ENCODE measurements at places on chromosomes 1 and 21. TPM values are rescaled to one million over a fixed set of nuclear protein-coding genes. Genes with fewer than 3 reads are reported as not detected.

The YBX1 gene
- 1,134 TPM for total RNA-seq

DNA sequence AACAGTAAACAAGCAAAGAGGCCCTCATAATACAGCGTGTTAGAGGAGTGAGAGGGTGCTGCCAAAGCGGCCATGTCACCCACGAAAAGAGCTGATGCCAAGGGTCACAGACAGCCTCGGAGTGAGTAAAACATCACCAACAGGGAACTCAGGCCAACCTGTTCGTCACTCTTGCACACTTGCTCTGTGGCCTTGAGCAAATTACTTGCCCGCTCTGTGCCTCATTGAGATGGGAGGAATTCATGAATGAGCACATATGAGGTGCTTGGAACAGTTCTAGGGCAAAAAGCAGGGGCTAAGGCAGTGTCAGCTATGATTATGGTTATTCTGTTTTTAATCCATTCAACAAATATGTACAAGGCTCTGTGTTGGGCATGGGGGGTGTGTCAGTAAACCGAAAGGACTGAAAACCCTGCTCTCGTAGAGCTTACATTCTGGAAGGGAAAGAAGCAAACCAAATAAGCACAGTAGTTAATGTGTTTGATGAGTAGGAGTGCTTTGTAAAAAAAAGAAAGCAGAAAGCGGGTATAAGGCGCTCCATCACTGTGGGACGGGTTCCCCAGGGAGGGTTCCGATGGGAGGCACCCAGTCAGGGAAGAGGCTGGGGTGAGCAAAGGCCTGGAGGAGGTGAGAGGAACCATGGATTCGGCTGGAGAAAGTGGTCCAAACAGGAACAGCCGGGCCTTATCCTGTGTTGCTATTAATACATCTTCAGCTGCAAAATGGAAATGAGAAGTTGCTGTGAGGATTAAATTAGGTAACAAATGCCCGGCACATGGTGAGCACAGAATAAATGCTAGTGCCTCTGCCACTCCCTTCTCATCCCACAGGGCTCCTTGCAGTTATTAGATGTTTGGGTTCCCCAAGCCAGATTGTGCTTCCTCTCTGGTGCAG is 39.5 kb upstream of the RD3 start:
- DNase-seq, result no peak

GRCh38 chr1:214290424-214291037 is 9.6 kb downstream of the SMYD2 start:
- no peak for DNase-seq

- peak; percentile 77 for DNase-seq
Measured at GRCh38 chr1:56820755-56821461, 1.7 kb upstream of the FYB2 start.

GRCh38 chr1:234230414-234230862 is 142.8 kb upstream of the COA6 start:
- DNase-seq, result no peak

The ABCA4 gene
- not detected for total RNA-seq

DNA sequence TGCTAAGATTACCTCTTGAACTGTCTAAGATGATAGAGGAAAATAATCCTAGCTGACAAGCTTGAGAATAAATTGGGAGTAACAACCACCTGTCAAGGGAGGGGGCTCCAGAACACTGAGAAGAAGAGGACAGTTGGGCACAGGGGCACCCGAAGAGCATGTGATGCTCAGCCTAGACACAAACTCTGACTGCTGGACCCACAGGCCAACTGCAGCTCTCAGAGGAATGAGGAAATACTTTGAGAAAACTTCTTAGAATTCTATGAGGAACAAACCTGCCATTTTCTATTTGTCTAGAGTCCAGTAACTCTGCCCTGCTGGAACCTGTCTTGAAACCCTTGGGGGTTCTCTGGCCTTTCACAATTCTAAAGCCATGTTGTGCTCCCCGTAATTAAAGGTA is 124.1 kb upstream of the KCNK2 start:
- DNase-seq, result no peak

- DNase-seq, result no peak
Measured at GRCh38 chr1:112445596-112445995, 49.6 kb downstream of the CTTNBP2NL start.

DNA sequence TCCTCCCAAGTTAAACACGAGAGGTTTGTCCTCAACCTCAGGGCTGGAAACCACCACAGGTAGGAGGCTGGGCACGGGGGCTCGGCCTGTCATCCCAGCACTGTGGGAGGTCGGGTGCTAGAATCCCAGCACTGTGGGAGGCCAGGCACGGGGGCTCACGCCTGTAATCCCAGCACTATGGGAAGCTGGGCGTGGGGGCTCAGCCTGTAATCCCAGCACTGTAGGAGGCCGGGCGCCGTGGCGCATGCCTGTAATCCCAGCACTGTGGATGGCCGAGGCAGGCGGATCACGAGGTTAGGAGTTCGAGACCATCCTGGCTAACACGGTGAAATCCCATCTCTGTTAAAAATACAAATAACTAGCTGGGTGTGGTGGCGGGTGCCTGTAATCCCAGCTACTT is 6.7 kb upstream of the CDK11A start:
- DNase-seq, result no peak

DNA sequence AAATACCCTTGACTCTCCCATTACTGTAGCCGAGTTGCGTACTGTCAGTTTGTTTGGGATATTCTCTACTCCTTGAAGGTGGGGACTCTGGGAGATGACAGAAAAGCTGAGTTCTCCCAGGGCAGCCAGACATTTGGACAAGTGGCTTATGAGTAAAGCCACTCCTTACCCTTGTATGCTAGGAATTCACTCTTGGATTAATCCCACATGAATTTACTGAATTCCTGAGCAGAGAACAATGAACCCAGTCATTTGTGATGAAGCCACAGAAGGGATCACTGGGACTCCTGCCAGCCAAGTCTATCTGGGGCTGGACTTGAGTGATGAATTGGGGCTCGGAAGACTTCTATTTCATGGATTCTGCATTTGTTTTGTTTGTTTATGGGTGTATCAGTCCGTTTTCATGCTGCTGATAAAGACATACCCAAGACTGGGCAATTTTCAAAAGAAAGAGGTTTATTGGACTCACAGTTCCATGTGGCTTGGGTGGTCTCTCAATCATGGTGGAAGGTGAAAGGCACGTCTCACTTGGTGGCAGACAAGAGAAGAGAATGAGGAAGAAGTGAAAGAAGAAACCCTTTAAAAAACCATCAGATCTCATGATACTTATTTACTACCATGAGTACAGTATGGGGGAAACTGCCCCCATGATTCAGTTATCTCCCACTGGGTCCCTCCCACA is 25.1 kb downstream of the C1orf116 start:
- no peak for DNase-seq

- peak; percentile 70 for DNase-seq
Measured at GRCh38 chr1:19462781-19463503, 22.4 kb downstream of the CAPZB start.

- DNase-seq, result no peak
Measured at GRCh38 chr1:168455764-168456163, 88.0 kb downstream of the XCL2 start.

- no peak for DNase-seq
Measured at GRCh38 chr1:215405211-215405610, 161.9 kb upstream of the KCTD3 start.

The RXRG gene
- total RNA-seq, result not detected

- no peak for DNase-seq
Measured at GRCh38 chr21:45108808-45109781, 34.7 kb downstream of the ADARB1 start.

- no peak for DNase-seq
Measured at GRCh38 chr1:22953740-22954141, 18.9 kb downstream of the LACTBL1 start.

DNA sequence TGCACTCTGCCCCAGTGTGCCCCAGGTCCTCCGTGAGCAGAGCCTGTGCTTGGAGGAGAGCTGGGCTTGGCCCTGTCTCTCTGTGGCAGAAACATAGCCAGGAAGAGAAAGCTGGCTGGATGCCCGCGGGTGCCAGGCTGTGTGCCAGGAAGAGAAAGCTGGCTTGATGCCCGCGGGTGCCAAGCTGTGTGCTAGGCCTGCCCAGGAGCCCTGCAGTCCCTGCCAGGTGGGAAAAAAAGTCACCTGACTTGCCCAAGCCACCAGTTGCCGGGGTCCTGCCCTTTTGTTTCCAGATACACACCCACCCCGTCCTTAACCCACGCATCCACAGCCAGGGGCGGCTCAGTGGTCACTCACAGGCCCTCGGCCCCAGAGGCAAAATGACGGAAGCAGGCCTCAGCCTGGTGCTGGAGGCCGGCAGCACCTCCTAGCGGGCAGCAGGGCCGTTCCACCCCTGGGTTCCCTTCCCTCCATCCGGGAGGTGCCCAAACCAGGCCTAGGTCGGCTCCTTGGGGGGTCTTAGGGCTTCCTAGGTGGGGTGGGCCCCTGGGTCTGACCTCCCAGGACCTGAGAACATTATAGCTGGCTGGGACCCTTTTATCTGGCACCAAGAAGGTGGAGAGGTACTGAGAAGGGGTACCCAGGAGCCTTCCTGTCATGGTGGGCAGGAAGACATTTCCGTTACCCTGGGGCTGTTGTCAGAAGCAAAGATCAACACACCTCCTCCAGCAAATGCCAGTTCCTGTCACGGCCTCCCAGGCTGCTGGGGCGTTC is 9.1 kb downstream of the ITGB2 start:
- DNase-seq, result peak; percentile 75

The MMEL1 gene
- 1.2 TPM for total RNA-seq

The C1orf50 gene
- total RNA-seq, result 7.6 TPM

DNA sequence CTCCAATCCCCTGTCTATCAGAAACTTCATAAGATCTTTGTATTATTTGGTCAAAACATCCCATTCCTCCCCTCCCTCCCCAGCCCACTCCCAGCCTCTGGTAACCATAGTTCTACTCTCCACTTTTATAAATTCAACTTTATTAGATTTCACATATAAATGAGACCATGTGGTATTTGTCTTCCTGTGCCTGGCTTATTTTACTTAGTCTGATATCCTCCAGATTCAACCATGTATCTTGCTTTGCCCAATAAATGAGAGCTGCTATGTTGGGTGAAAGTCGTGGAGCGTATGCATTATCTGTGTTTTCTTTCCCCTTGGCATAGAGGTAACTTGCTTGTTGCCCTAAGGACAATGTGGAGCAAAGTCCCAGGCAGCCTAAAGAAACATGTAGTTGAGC is 28.5 kb upstream of the CHRM3 start:
- no peak for DNase-seq
